ENCODE measurements at places on chromosomes 11 and 22. TPM values are rescaled to one million over a fixed set of nuclear protein-coding genes. Genes with fewer than 3 reads are reported as not detected.

SLC15A3 gene
- total RNA-seq, result 1.8 TPM

MIF gene
- 746 TPM for total RNA-seq

SLC22A9 gene
- not detected for total RNA-seq

NRIP3 gene
- 4.2 TPM for total RNA-seq

POTEH gene
- total RNA-seq, result not detected

Measured in T-helper 1 cell treated with Interleukin-12 subunit alpha and Interleukin-12 subunit beta and Interleukin-4 antibody, amounts not matched to agents 30 ng/mL and 1 ng/mL, for 36 hours (primary cell).